ENCODE measurements at places on chromosomes 6 and 20. TPM values are rescaled to one million over a fixed set of nuclear protein-coding genes. Genes with fewer than 3 reads are reported as not detected.

TTLL9 gene
- not detected for total RNA-seq

AK9 gene
- total RNA-seq, result 12.3 TPM

VGLL2 gene
- not detected for total RNA-seq

GNMT gene
- 3.3 TPM for total RNA-seq

DNMT3B gene
- 0.24 TPM for total RNA-seq

JAG1 gene
- total RNA-seq, result 32.8 TPM

TP53TG5 gene
- total RNA-seq, result not detected

DLL1 gene
- total RNA-seq, result 22.0 TPM

TMEM74B gene
- 4.6 TPM for total RNA-seq

SNPH gene
- 10.1 TPM for total RNA-seq

ETV7 gene
- 0.43 TPM for total RNA-seq

TAF4 gene
- 18.0 TPM for total RNA-seq

TRIM40 gene
- total RNA-seq, result not detected

DNA sequence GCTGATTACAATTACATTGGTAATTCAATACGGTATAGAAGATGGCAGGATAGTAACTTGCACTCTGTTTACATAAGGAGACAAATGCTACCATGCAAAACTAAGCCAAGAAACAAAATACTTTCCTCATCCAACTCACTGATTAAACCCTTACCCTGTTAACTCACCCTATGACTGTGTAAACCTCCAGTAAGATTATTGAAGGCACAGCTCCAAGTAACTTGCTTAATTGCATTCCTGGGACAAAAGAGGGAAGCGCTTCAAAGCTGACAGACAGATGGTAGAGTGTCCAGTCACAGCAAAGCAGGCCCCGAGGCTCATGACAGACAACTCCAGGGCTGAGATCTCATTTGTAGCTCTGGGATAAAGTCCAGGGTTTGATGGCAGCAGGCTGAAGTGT is 6.9 kb upstream of the KIF16B start:
- no peak for DNase-seq

DNA sequence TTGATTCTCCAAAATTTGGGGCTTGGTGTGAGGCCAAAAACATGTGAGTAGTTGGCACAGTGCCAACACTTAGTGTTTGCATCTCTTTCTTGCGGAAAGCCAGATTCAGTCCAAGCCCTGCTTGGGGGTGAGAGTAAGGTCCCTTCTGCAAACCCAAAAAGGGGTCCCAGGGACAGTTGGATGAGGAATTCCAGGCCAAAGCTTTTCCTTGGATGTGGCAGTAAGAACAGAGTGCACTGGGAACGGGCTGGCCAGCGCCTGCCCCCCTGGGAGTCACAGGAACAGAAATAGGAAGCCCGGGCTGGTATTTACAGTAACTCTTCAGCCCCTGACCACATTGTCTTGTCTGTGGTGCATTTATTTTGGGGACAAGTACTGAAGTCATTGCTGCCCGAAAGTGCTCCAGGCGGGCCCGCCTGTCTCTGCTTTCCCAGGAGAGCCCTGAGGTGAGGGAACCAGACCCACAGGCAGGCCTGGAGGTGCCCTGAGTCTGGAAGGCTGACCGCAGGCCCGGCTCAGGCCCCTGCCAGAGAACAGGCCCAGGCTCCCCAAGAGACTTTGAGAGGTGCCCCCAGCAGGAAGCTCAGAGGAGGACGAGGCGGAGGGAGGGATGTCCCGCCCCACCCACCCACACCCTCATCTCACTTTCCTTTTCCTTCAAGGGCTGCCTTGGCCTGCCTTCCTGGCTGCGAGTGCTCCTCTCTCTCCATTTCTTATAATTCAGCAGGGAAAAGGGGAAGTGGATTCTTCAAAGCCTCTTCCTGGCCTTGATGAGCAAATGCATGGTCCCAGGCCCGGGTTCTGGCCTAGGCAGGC is 218.4 kb downstream of the MAFB start:
- no peak for DNase-seq

GRCh38 chr20:40786336-40786735 is 97.3 kb upstream of the MAFB start:
- no peak for DNase-seq

DNA sequence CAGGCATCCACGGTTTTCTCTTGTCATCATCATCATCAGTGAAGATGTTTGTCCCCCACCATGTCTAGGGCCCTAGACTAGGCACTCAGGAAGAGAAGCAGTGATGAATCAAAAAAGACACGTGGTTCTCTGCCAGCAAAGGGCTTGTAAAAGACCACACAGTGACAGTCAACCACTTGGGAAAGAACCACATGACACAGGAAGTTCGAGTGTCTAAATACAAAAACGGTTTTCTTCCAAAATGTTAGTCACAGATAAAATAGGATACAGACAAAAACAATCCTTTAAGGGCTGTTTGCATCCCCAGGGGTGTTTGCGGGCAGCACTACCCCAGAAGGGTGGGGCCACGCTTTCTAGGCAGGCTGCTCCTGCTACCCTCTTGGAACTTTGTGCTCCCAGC is 356.8 kb upstream of the AGPAT4 start:
- no peak for DNase-seq

DNA sequence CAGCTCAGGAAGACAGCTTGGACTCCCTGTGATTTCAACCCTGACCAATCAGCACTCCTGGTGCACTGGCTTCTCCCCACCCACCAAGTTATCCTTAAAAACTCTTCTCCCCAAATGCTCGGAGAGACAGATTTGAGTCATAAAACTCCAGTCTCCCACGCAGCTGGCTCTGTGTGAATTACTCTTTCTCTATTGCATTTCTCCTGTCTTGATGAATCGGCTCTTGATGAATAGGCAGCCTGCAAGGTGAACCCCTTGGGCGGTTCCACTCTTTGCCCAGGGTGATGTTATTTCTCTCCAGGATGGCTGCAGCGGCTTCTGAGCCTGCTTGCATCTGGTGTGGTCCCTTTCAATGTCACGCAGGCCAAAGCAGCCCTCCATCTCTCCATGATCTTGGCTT is 12.4 kb downstream of the SLC52A3 start:
- DNase-seq, result no peak

DNA sequence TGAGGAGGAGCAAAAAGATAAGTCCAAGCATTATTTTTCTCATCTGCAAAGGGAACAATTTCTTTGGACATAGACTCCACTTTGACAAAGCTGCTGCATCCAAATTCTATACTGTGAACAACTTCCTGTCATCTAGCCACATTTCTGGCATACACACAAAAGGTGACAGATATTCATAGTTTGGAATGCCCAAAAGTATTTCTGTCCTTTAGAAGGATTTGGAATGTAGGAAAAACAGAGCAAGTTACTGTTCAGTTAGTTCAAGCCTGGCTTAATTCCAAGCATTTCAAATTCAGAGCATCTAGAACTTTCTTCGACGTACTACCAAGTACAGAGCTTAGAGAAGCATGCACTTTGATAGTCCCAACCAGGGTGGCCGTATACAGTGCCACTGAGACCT is 134.0 kb downstream of the PDE7B start:
- no peak for DNase-seq

DNA sequence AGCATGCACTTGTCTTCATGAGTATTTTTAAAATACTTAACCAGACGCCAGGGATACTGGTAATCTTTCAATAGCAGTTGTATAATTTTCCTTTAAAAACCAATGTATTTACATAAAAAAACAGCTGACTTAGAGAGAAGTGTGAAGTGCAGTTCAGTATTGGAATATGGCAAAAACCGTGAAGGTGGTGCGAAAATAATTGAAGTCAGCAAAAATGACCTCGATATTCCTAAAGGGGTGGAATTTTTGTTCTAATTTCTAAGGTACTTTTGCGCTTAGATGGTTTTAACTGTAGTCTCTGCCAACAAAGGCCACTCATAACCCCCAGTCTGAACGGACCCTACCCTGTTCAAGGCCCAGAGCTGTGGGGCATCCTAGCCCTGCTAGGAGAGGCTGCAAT is 25.3 kb downstream of the GNAS-AS1 start:
- DNase-seq, result no peak

DNA sequence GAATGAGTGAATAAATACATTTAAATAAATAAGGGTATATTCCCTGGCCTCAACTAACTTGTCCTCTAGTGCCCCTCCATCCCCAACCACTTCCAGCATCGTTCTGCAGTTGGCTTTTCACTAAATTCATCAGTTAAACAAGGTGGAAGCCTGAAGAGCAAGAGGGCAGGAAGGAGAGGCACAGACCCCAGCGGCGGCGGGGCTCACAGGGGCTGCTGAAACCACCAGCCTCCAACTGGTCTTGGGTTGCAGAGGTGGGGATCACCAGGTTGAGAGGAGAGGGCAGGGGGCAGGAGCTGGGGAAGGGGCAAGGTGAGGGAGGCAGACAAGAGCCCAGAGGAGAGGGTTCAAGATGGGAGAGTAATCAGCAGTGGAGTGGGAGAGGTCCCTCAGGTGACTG is 27.1 kb downstream of the KCNK5 start:
- DNase-seq, result no peak

GRCh38 chr6:53281518-53282215 is 67.1 kb downstream of the ELOVL5 start:
- DNase-seq, result no peak

- DNase-seq, result no peak
These were observed 46.9 kb upstream of the DDR1 start for GRCh38 chr6:30837432-30837831.
